Neural crest cell (in vitro differentiated cells): ENCODE measurements at places on chromosomes 7 and 10. TPM values are rescaled to one million over a fixed set of nuclear protein-coding genes. Genes with fewer than 3 reads are reported as not detected.

DNA sequence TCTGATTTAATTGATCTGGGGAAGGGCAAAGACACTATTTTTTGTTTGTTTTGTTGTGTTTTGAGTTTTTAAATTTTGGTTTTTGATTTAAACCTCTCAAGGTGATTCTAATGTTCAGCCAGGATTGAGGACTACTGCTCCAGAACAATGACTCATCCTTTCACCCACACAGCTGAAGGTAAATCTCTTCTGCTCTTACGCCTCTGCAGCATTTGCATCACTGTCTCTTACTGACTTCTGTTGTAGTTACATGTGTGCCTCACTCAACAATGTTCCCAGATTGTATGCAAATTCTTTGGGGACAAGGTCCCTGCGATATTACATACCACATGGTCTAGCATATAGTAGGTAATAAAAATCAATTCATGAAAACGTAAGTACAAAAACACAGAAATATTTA lies 467.5 kb upstream of the LRRN3 start:
- H3K27ac ChIP-seq = no peak overlapping the region
- H3K4me3 ChIP-seq = no peak overlapping the region
- H3K4me1 ChIP-seq = peaks cover 4% of the 10 kb centered on the region
- DNase-seq = no peak
- no peaks in the 10 kb centered on the region for H3K27me3 ChIP-seq

DNA sequence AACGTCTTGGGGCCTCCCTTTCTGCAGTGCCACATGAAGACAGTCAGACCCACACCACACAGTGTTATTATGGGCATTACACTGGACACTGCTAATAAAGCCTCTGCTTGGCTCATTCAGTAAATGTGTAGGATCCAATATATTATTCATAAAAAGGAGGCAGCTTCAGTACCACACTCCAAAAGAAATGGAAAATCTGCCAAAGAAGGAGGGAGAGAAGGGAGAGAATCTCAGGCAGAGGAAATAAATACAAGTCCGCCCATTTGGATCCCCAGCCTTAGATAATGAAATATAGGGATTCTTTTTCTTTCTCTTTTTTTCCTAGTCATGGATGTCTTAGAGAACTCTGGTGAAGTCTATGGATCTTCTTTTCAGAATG lies 162.2 kb downstream of the ELMO1 start:
- no peak overlapping the region for H3K27ac ChIP-seq
- H3K4me1 ChIP-seq = peaks cover 13% of the 10 kb centered on the region
- H3K4me3 ChIP-seq = no peak overlapping the region
- no peaks in the 10 kb centered on the region for H3K27me3 ChIP-seq

DNA sequence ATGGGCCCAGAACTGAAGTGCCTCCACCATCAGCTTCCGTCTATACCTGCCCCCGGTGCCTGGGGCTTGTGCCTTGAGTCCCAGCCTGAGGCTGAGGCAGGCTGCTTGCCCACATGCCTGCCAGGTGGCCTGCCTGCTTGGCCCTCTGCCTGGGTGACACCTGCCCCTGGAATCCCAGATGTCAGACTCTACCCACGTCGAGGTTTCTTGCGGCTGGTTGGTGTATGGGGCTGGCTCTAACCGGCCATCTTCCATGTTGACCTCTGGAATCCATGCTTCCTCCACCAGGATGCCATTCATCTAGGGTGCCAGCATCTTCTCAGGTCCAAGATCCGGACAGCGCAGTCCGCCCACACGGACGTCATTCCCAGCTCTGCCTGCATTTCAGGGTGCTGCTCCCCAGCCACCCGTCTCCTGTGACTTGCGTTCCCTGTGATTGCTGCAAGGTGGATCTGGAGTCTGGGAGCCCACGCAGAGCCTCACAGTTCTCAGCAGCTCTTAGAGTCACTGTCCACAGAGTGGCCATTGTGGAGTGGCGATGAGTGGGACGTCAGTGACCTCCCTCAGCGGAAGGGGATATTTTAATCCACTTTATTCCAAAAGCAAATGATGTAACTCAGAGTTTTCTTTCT lies 298.1 kb downstream of the TCERG1L start:
- DNase-seq = no peak
- no peak overlapping the region for H3K4me3 ChIP-seq
- no peak overlapping the region for H3K27ac ChIP-seq
- peaks cover 10% of the 10 kb centered on the region for H3K27me3 ChIP-seq
- no peaks in the 10 kb centered on the region for H3K36me3 ChIP-seq
- no peaks in the 10 kb centered on the region for H3K4me1 ChIP-seq

- H3K27me3 ChIP-seq = no peaks in the 10 kb centered on the region
- DNase-seq = no peak
- no peak overlapping the region for H3K4me3 ChIP-seq
- H3K27ac ChIP-seq = no peak overlapping the region
- peaks cover 2% of the 10 kb centered on the region for H3K36me3 ChIP-seq
- no peaks in the 10 kb centered on the region for H3K4me1 ChIP-seq
Observed at GRCh38 chr7:77315182-77315591, 101.0 kb downstream of the GSAP start.

DNA sequence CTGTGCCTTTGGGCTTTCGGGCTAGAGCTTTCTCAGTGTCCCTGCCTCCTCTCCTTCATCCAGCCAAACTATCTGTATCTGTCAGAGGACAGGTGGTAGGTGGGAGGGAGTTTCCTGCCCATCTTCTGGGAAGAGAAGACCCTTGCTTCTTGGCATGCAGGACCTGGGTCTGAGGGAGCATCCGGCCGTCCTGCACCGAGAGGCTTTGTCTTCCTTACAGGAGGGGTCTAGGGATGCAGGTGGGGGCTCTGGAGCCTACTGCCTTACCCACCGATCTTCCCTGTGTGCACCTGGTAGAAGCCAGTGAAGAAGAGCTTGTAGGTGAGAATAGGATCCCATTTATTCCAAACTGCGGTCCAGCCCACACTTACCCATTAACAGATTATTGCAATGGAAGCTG lies 5.8 kb upstream of the KLF6 start:
- DNase-seq = no peak
- no peak overlapping the region for H3K27ac ChIP-seq
- peaks cover 25% of the 10 kb centered on the region for H3K4me1 ChIP-seq
- H3K4me3 ChIP-seq = no peak overlapping the region
- peaks cover 2% of the 10 kb centered on the region for H3K27me3 ChIP-seq
- H3K36me3 ChIP-seq = peaks cover 6% of the 10 kb centered on the region

The IFIT1B gene
- not detected in 2 replicates for total RNA-seq

The COL13A1 gene
- total RNA-seq = 8.1 and 9.5 TPM in 2 replicates

- H3K4me1 ChIP-seq = peaks cover 18% of the 10 kb centered on the region
- no peaks in the 10 kb centered on the region for H3K27me3 ChIP-seq
- H3K4me3 ChIP-seq = no peak overlapping the region
- H3K27ac ChIP-seq = no peak overlapping the region
- no peaks in the 10 kb centered on the region for H3K36me3 ChIP-seq
- no peak for DNase-seq
Observed at GRCh38 chr7:139695588-139695987, 82.2 kb downstream of the HIPK2 start.

- H3K4me3 ChIP-seq = no peak overlapping the region
- no peak for DNase-seq
- no peaks in the 10 kb centered on the region for H3K4me1 ChIP-seq
- no peak overlapping the region for H3K27ac ChIP-seq
- no peaks in the 10 kb centered on the region for H3K27me3 ChIP-seq
Observed at GRCh38 chr7:155831807-155832524, 19.7 kb upstream of the SHH start.

- no peak overlapping the region for H3K4me3 ChIP-seq
- H3K36me3 ChIP-seq = no peaks in the 10 kb centered on the region
Observed at GRCh38 chr7:38524786-38525185, 106.4 kb downstream of the AMPH start.

DNA sequence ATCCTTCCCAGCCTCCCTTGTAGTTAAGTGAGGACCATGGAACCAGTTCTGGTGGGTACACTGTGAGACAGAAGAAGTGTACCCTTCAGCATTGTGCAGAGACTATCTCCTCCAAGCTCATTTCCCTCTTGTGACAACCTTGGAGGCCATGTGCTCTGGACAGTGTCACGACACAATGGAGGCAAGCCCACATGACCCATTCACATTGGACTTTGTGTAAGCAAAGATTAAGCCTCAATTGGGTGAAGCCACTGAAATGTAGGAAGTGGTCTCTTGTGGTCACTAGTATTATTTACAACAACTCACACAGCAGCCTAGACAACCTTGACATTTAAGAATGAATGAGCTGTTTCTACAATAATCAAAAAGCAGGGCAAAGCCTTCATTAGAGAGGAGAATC lies 124.2 kb downstream of the INHBA start:
- no peak overlapping the region for H3K4me3 ChIP-seq
- H3K27me3 ChIP-seq = no peaks in the 10 kb centered on the region
- no peaks in the 10 kb centered on the region for H3K36me3 ChIP-seq
- DNase-seq = no peak
- no peak overlapping the region for H3K27ac ChIP-seq
- no peaks in the 10 kb centered on the region for H3K4me1 ChIP-seq
